Stimulated activated CD8-positive, alpha-beta memory T cell treated with anti-CD3 and anti-CD28 coated beads, Interleukin-15, amount 100 ng/mL, for 24 hours (primary cell): ENCODE measurements at places on chromosomes 12 and 14.

GRCh38 chr12:118827606-118828005 lies 153.7 kb upstream of the SRRM4 start:
- DNase-seq, result no peak

- DNase-seq, result no peak
Measured at GRCh38 chr12:79524507-79525148, 166.1 kb downstream of the PAWR start.

- DNase-seq, result no peak
Measured at GRCh38 chr12:82971584-82971983, 284.9 kb downstream of the TMTC2 start.

DNA sequence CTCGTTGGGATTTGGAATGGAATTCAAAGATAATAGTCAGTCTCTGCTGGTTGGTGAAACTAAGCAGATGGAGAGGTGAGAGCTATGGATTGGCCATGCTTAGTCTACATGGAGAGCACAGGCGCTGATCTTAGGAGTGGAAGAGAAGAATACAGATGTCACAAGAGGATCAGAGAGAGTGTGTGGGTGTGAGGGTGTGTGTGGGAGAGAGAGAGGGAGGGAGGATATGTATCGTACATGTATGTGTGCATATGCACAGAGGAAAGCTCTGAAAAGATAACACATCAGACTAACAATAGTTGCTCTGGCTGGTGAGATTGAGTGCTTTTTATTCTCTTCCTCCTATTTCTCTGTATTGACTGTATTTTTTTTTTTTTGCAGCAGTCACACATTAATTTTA lies 686.2 kb upstream of the TBX3 start:
- DNase-seq, result no peak

DNA sequence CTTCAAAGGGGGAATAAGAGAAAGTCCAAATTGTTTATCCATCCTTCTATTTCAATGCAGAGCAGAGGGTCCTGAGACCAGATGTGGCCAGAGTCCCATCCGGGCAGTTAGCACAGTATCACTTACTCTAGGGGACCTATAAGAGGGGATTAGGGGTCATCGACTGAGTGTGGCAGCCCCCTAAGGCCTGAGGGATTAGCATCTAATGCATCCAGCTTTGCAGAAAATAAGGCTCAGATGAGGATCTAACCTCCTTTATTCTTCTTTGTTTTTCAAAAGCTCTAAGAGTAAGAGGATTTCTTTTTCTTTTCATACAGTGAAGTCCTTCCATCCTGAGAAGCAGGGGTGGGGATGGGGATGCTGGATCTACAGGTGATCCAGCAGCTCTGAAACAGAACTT lies 43.5 kb downstream of the NEUROD4 start:
- no peak for DNase-seq

DNA sequence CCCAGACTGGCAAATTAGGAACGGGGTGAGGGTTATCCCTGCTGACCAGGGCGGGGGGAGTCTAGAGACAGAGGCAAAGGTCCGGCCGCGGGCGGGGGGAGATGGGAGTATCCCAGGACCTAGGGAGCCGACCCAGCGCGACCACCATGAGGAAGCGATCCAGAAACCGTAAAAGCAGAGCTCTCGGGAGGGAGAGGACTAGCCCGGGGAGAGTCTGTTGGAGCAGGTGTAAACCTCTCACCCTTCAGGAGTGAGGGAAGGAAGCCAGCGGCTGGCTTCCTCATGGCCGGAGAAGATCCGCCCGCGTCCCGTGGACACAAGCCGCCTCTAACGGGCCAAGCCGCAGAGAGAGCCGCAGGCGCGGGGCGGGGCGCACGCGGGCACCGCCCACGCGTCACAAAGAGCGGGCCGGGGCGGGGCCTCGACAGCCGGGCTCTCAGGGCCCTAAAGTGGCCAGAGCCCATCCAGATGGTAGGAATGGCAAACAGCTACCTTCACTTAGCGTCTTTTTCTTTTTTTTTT lies at the start of gene ACRBP:
TSS of gene ACRBP (minus strand) at position 350 of the 522 bp plus-strand sequence. CDS start at position 284, 66 bp downstream.
- no peak for DNase-seq

DNA sequence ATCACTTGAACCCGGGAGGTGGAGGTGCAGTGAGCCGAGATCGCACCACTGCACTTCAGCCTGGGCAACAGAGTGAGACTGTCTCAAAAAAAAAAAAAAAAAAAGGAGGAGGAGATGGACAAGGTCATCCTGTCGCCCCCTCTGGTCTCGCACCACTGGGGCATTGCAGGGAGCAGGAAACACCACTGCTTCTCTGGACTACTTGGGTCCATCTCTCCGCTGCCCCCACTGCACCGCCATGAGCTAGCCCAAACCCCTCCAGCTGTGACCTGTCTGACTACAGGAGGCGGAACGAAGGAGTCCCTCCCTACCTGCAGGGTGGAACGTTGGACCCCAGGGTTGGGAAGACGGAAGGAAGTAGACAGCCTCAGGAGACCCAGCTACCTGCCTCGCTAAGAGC lies 18.2 kb upstream of the FAM222A start:
- no peak for DNase-seq

- DNase-seq, result no peak
Measured at GRCh38 chr14:95328729-95329503, 9.2 kb upstream of the CLMN start.

GRCh38 chr12:82959821-82960220 lies 273.1 kb downstream of the TMTC2 start:
- no peak for DNase-seq

DNA sequence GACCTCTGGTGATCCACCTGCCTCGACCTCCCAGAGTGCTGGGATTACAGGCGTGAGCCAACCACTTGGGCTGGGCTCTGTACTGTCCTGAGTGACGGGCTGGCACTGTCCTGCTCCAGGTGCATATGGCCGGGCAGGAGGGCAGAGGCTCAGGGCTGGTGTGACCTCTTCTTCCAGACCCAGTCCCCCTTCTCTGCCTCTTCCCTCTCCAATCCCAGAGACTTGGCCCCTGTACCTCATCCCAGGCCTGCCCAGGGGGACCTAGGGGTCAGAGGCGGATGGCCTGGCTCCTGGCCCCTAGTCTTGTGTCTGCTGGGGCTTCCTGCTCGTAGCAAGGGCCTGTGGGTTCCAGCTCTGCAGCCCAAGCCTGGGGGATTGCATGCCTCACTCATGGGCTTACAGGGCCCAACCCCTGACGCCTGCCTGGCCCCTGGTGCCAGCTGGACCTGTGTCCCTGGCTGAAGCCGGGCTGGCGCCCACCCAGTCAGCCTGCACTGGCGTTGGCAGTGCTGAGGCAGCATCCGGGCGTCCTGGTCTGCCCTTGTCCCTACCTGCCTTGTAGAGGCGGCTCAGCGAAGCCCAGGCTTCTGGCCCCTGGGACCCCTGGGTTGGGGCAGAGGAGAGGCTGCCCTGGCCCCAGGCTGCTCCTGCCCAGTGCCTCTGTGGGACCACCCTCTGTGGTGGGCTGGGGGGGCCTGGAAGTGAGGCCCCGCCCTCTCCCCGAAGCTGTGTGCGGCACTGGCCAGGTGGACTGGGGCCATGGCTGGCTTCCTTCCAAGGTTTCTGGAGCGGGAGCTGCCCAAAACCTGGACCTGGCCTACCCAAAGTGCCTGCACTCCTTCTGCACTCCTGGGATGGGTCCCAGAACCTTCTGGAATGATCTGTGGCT lies 4.3 kb downstream of the TEDC1 start:
- DNase-seq, result no peak
